ENCODE measurements at places on chromosomes 3 and 15.

DNA sequence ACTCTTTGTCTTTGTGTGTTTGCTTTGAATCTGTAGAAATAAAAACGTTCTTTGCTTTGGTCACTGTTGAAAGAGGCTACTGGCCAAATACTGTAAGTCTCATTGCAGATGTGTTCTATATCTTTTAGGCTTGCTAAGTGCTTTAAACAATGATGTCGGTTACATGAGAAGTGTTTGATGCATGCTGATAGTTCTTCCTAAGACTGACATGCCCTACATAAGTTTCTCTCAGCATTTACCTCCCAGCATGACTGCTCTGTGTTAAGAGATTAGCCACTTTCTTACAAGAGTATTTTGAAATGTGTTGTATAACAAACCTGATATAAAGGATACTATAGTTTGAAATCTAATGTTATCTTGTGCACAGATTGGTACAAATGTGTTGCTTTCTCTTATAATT, 1088.7 kb downstream of the NSUN3 start:
- no peak for DNase-seq

GRCh38 chr15:82554849-82555248, 14.6 kb upstream of the RPS17 start:
- no peak for DNase-seq

DNA sequence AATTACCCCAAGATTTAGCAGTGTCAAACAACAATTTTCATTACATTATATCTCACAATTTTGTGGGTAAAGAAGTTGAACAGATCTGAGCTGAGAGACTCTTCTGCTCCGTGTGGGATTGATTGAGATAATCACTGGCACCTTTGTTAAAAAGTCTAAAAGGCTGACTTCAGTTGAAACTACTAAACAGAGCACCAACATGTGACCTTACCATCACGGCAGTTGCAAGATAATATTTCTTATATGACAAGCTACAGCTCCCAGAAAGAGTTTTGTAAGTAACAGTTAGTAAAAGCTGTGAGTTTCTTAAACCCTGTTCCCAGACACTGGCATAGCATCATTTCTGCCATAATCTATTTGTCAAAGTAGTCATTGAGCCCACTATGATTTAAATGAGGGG, 25.0 kb downstream of the CGGBP1 start:
- no peak for DNase-seq

- DNase-seq = no peak
Measured at GRCh38 chr3:25156626-25157025, 271.4 kb upstream of the RARB start.

- no peak for DNase-seq
Measured at GRCh38 chr3:45981346-45982074, 14.1 kb downstream of the FYCO1 start.

DNA sequence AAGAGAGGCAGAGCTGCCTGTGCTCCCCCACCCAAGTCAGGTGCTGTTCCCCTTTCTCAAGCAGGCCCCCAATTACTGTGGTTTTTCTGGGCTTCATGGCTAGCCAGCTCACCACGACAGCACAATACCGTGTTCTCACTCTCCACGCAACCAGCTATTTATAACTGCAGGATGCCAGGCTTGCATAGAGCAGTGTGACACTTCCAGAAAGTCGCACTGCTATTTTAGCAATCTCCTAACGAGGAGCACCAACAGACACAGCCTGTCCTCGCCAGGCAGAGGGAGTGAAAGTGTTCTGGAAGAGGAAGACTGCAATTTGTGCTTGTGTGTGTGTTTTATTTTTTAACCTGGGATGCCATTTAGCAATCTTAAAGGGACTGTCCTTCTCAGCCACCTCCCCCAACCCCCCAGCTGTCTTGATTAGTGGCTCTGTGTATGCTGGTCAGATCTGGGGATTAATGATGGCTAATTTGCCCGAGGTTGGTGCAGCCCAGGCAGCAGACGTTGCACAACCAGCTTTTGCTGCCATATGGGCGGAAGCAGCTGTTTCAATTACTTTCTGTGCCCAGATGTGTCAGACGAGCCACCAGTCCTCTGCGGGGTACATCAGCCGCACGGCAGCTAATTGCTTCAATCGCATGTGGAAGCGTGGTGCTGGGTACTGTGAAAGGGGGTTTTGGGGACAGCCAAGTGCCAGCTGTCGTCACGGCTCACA, 268.0 kb upstream of the ARRDC4 start:
- DNase-seq = no peak

- DNase-seq = peak; percentile 20
Measured at GRCh38 chr15:58182460-58183163, 44.4 kb downstream of the AQP9 start.

DNA sequence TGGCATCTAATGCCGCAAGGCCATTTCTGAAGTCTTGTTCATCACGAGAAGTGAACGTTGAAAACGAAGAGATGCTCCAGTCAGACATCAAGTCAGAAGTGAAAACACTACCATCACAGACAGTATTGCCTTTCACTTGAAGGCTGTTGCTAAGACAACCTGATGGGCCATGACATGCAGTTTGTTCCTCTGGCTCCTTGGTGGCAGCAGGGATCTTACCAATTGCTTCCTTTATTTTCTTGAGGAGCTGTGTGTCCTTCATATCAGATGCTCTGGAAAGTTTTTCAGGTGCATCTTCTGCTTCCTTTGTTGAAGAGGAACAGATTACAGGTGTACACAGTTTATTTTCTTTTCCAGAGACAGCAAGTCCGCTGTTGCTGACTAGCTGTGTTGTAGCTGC, 30.7 kb upstream of the MYLK start:
- DNase-seq = no peak

DNA sequence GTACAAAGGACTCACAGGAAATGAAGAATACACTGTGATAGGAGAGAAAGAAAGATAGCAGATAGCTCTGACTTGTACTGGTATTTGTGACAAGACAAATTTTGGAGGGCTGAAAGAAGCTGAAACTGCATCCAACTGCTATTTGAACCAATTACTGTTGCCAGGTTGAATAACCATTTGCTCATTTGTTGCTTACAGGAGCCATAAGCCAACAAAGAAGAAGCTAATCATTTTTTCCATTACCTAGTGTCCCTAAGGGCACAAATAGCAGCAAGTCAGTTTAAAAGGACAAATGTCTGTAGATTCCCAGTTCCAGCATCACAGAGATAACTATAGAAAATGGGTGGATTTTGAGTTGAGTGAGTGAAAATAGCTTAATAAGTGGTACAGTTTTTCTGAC, 376.9 kb upstream of the ARPP21 start:
- DNase-seq = no peak
